Endothelial cell of coronary artery (primary cell): ENCODE measurements at places on chromosomes 4 and X. TPM values are rescaled to one million over a fixed set of nuclear protein-coding genes. Genes with fewer than 3 reads are reported as not detected.

CYLC1 gene
- not detected in 2 replicates for total RNA-seq

MAGEB10 gene
- not detected in 2 replicates for total RNA-seq

FMR1NB gene
- not detected in 2 replicates for total RNA-seq

ADH1B gene
- 0.09 and 0.47 TPM in 2 replicates for total RNA-seq

CRLF2 gene
- total RNA-seq: not detected in 2 replicates

PAK3 gene
- 0.72 and 0.94 TPM in 2 replicates for total RNA-seq

THAP9 gene
- total RNA-seq: 4.1 and 5.0 TPM in 2 replicates

TENM3 gene
- total RNA-seq: 20.0 and 22.7 TPM in 2 replicates
